A549 treated with Mapracorat at 1 μM for 4 hours (cell line): ENCODE measurements at places on chromosomes 2 and 18. TPM values are rescaled to one million over a fixed set of nuclear protein-coding genes. Genes with fewer than 3 reads are reported as not detected.

Gene IL1RN
- 0.13 to 0.53 TPM (median 0.37 TPM) in 5 replicates for total RNA-seq

Gene SLC4A3
- total RNA-seq = 2.6 to 3.9 TPM (median 3.0 TPM) in 5 replicates

Gene NYAP2
- total RNA-seq = 0.02 TPM in 1 of 5 replicates, not detected in the others

Gene CD8B2
- not detected in 5 replicates for total RNA-seq

Gene MPP4
- 0.09 to 0.10 TPM in 2 of 5 replicates, not detected in the others for total RNA-seq

Gene PAIP2B
- total RNA-seq = 0.22 to 0.34 TPM (median 0.26 TPM) in 5 replicates

Gene SERPINB3
- total RNA-seq = 0.16 to 0.27 TPM in 2 of 5 replicates, not detected in the others

Gene APCDD1
- not detected in 5 replicates for total RNA-seq

Gene GPBAR1
- total RNA-seq = 0.09 to 0.42 TPM (median 0.28 TPM) in 5 replicates

Gene SERPINB4
- total RNA-seq = 0.08 to 0.09 TPM in 2 of 5 replicates, not detected in the others

Gene G6PC2
- not detected in 5 replicates for total RNA-seq

Gene RAB6C
- not detected in 5 replicates for total RNA-seq

Gene TMEFF2
- 0.27 to 1.4 TPM (median 0.34 TPM) in 5 replicates for total RNA-seq

Gene LBH
- 93.6 to 157 TPM (median 131 TPM) in 5 replicates for total RNA-seq

Gene MYL12A
- total RNA-seq = 283 to 336 TPM (median 329 TPM) in 5 replicates

Gene ANKRD30B
- not detected in 5 replicates for total RNA-seq

Gene PRKCE
- 7.7 to 9.9 TPM (median 8.9 TPM) in 5 replicates for total RNA-seq

Gene TOGARAM2
- total RNA-seq = 0.06 to 0.52 TPM (median 0.24 TPM) in 5 replicates

Gene NETO1
- total RNA-seq = not detected in 5 replicates

Gene KIF1A
- 0.73 to 1.5 TPM (median 0.97 TPM) in 5 replicates for total RNA-seq

Gene IGFBP5
- 0.08 to 0.25 TPM (median 0.20 TPM) in 5 replicates for total RNA-seq
